ENCODE measurements at places on chromosomes 6 and 20.

DNA sequence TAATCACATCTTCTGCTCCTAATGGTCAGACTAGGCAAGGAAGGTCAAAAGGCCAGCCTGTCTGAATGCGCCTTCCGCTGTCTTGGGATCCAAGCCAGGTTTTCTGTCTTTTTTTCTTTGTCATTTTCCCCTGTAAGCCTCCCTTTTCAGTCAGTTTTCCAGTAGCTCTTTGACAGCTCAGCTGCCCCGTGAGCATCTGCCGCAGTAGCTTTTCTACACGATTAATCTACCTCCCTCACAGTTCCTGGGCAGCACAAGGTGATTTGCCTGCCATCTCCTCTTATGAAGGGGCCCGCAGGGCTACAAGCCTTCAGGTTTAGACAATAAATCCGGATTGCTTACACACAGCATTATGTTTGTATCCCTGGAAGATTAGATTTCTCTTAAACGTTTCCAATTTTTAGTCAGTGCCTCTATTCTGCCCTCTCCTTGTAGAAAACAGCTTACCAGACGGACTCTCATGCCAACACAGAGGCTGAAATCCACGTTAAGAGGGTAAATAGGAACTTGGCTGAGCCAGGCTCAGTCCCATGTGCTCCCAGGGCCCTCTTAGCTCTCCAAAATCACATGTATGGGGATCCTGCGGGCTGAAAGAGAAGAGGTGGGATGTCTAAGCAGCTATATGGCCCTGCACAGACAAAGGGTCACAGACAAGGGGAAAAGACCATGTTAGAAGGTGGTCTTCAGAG lies 77.2 kb downstream of the LY86 start:
- DNase-seq = no peak

DNA sequence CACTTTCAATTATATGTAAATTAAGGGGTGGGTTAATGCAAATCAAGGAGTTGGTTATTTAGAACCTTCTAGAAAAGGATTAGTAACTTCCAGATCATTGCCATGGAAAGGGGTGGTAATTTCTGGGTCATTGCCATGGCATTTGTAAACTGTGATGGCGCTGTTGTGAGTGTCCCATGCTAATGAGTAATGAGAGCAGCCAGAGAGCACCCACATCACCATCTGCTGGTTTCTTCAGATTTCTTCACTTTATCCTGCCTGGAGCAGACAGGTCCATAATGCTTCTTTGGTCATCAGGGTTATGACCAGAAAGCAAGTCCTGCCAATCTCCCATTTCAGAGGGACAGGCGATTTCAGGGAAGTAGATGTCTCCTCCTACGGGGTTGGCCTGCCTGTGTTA lies 311.3 kb upstream of the CNR1 start:
- DNase-seq = no peak

DNA sequence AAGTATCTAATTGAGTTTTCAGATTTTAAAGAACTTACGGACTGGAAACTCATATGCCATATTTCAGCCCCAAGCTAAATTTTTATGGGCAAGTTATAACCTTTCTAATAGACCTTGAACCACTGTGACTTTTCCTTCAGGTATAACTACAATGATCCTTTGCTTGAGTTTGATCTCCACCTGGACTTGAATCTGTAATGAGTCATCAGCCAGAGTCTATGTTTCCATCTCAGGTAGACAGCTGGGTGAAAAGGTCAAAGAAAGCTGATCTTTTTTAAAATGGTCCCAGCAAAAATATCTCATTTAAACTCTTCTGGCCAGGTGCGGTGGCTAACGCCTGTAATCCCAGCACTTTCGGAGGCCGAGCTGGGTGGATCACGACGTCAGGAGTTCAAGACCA lies 88.4 kb upstream of the SGK1 start:
- DNase-seq = no peak

GRCh38 chr20:11366660-11367059 lies 551.0 kb upstream of the BTBD3 start:
- no peak for DNase-seq

GRCh38 chr20:36259177-36260061 lies 23.1 kb downstream of the AAR2 start:
- DNase-seq = no peak

GRCh38 chr6:51542475-51542874 lies 544.9 kb downstream of the PKHD1 start:
- DNase-seq = no peak

DNA sequence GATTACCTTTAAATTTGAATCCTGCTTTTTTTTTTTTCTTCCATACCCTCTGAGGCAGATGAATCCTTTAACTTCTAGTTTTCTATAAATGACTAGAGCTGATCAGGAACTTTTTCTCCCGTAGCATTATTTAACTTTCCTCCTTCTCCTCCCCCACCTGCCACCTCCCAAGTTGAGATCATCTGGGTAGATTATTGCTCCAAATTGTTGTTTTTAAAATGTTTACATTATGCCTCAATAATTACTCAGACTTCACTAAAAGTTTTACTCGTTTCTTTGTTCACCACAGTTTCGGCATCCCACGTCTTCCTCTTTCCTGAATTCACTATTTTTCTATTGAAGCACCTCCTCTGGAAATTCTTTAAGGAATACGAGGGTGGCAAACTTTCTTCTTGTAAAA lies 16.6 kb upstream of the SCUBE3 start:
- DNase-seq = no peak

GRCh38 chr20:17807651-17808050 lies 107.9 kb downstream of the BANF2 start:
- DNase-seq = no peak

DNA sequence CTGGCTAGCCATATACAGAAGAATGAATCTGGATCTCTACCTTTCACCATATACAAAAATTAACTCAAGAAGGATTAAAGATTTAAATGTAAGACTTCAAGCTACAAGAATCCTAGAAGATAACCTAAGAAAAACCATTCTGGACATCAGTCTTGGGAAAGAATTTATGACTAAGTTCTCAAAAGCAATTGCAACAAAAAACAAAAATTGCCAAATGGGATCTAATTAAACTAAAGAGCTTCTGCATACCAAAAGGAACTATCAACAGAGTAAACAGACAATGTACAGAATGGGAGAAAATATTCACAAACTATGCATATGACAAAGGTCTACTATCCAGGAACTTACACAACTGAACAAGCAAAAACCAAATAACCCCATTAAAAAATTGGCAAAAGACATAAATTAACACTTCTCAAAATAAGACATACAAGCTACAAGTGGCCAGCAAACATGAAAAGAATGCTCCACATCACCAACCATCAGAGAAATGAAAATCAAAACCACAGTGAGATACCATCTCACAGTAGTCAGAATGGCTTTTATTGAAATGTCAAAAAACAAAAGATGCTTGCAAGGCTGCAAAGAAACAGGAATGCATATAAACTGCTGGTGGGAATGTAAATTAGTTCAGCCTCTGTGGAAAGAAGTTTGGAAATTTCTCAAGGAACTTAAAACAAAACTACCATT lies 66.8 kb upstream of the RSPO3 start:
- no peak for DNase-seq

- DNase-seq = no peak
These were observed 90.6 kb downstream of the SCP2D1 start for GRCh38 chr20:18904192-18904591.
